Pancreas (tissue), 10 donors: ENCODE measurements at places on chromosomes 3 and 15.
A peak's percentile ranks its signal among the peaks of the same experiment; 100 is the strongest.

GRCh38 chr3:166734734-166735133 is 645.4 kb downstream of the ZBBX start:
- DNase-seq = no peak

- no peak for DNase-seq
Measured at GRCh38 chr15:61501815-61502389, 272.8 kb upstream of the RORA start.

DNA sequence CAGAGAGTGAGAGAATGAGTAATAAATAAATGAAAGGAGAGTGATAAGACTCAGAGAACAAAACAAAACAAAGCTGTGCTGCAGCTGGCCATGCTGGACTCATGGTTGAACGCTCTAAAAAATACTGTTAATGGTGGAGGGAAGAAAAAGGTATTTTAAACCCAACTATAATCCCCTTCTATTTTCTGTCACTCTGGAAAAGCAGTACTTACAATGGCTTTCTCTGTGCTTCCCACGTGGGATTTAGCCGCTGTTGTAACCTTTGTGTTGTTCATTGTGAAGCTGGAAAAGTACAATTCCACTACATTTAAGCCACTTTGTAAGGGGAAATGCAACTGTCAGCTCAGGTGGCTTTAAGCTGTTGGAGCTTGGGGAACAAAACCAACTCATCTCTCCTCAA is 917.7 kb downstream of the IGSF11 start:
- no peak for DNase-seq

DNA sequence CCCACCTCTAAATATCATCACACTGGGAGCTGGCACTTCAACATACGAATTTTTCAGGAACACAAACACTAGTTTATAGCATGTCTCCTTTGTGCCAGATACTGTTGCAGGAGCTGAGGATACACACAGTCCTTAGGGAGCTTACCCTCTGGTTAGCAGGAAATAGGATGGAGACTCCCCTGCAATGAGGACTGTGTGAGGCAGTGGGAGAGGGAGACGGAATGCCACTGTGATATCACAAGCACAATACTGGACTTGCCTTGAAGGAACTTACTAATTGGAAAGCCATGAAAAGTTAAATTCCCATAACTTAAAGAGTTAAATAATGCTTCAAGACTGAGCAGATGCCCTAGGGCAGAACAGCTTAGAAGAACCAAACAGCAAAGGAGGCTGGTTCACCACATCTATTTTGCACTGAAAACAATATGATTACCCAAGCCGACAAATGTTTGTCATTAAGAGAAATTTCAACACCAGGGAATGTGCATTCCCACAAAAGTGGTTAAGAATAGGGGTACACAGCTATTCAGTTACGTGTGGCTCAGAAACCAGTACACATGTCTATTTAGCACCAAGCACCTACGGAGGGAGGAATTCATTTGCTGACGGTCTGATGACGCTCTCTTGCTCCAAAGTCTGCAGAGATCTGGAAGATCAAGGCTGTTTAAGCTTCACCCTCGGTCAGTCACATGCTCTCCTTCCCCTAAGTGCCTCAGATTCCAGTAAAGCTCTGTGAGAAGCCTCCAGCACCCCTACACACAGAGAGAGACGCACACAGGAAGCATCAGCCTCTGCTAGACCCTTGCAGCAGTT is 5.2 kb downstream of the TBC1D2B start:
- no peak for DNase-seq

DNA sequence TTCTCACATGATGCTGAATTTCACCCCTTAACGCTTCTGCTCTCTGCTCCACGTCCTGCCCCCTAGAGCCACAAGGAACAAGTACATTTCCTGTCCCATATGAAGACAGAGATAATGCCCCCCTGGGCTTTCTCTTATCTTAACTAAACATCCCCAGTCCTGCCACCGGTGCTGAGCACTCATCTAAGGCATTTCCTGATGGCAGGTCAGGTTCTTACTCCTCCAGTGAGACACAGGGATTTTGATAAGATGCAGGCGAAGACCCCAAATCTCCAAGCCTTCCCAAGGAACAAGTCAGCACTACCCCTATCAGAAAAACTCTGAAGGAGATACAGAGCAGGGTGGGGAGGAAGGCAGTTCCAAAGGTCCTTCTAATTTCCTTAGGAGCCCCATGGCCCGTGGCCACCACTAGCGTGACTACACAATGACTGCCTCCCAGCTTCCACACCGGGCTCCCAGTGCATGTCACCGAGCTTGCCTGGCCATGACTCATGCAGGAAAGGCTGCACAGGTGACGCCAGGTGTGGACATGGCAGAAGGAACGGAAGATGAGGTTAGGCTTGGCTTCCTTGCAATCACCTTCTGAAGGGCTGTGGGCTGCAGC is 152.9 kb downstream of the XXYLT1 start:
- no peak for DNase-seq

DNA sequence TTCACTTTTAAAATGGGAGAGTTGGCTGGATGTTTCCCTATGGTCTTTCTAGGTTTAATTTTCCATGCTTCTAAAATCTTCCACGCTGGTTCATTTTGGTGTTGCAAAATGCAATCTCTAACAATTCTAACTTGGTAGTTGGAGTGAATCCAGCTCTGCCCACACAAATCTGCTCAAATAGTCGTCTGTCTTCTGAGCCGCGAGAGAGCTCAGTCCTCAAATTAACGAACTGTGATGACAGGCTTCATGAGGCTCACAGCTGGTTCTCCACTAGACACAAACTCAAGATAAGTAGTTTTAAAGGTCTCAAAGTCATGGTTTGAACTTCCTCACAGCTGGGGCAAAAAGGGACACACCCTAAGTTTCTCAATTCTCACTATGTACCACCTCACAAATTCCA is 178.6 kb upstream of the LYSMD4 start:
- DNase-seq = no peak

GRCh38 chr15:52028431-52029093 is 9.5 kb downstream of the MAPK6 start:
- DNase-seq = no peak

DNA sequence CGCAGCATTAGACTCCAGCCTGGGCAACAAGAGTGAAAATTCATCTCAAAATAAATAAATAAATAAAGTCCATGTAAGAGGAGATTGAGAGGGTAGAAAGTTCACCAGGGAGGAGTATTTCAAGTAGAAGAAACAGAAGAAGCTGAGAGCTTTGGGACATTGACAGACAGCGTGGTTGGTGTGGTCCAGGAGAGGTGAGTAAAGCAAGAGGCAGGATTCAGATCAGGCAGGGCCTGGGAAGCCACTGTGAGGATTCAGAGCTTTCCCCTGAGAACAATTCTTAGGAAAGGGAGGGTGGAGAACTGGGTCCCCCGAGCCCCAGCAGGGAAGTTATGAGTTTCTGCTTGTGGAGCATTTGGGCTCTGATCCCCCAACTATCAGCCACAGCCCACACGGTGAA is 54.2 kb upstream of the AMOTL2 start:
- DNase-seq = no peak

- DNase-seq = peak; percentile 63
Measured at GRCh38 chr3:51974277-51974962, 444 bp upstream of the ABHD14A start.

GRCh38 chr15:39504808-39505207 is 76.1 kb upstream of the THBS1 start:
- DNase-seq = no peak

DNA sequence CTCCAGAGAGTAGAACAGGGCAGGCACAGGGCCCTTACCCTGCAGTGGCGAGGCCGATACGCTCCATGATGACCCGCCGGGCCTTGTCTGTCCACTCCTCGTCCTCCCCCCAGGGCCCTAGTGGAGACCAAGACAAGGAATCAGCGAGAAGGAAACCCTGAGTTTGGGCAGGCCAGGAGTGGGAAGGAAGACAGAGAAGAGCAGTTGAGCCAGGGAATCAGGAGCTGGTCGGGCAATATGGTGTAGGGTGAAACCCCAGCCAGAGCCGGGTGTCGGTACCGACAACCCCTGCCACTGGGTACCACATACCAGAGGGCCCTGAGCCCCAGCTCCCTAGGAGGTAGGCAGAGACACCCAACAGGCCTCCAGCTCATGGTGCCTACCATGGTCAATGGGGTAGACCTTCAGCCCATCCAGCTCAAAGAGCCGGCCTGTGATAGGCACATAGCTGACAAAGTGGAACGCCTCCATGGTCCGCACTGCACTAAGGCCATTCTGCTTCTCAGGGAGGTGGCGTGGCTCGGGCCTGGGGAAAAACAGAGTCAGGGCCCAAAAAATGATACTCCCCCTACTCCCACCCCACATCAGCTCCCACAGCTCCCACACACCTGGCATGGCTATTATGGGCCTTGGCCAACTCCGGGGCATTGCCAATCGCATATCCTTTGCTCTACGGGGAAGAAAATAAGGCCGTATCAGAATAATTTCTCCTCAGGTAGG is 38.0 kb downstream of the SEMA3G start:
- no peak for DNase-seq

GRCh38 chr15:82613747-82614146 is 33.4 kb downstream of the CPEB1 start:
- DNase-seq = no peak

DNA sequence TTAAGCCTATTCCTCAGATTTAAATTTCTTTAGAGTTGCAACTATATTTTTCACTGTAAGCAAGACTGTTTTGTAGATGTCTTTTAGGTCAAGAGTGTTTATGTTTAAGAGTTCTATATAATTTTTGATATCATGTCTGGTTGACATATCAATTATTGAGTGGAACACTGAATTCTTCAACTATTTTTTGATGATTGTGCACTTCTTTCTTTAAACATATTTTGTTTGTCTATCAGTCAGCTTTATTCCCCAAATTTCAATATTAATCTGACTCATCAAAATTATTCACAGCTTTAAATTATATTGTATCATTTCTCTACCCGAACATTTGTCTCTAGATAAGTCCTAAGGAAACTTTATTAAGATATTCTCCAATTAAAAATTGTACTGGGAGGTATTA is 933.6 kb upstream of the ROBO1 start:
- DNase-seq = no peak

DNA sequence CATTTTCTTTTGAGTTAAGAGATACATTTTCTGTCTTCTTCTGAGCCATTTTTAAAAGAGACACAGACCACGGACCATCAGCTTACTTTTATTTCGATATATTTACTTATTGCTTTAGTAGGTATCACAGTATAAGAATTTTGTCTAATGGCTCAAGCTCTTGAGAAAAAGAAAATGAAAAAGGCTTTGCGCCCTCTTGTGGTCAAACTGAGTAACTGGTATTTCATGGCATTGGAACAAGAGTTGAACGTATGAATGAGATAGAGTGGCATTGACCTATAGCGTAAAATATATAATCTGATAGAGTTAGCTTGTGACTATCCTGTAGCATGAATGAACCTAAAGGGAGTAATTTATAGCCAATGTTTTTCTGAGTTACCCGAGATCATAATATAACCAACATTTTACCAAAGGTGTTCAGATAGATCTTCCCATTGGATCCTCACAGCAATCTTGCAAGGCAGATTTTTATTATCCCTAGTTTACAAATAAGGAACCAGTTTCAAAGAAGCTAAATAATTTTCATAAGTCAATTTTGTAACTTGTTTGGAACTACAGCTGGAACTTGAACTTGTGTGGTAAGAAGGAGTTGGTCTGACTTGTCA is 154.6 kb downstream of the POLR2M start:
- DNase-seq = no peak

- DNase-seq = no peak
Measured at GRCh38 chr15:101049856-101050622, 130.9 kb downstream of the LRRK1 start.

DNA sequence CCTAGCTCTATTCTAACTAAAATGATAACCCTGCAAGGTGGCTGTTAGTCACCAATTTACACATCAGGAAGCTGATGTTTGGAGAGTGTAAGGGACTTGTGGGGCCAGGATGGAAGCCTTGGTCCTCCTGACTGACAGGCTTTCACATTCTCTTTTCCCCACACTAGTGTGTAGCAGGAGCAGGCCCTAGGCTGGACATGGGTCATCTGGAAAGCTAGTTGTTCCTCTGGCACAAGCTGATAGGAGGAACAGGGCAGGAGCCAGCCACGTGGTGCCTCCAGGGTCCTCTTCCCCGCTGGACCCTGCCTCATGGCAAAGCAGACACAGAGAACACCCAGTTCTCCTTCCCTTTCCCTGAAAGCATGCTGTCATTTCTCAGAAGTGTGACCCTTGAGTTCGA is 18.1 kb upstream of the RBSN start:
- no peak for DNase-seq

GRCh38 chr3:49465270-49466034 is 4.6 kb upstream of the DAG1 start:
- DNase-seq = peak; percentile 70

- DNase-seq = no peak
Measured at GRCh38 chr15:99148851-99149276, 44.0 kb downstream of the SYNM start.

- no peak for DNase-seq
Measured at GRCh38 chr3:182258538-182259177, 534.6 kb upstream of the ATP11B start.

DNA sequence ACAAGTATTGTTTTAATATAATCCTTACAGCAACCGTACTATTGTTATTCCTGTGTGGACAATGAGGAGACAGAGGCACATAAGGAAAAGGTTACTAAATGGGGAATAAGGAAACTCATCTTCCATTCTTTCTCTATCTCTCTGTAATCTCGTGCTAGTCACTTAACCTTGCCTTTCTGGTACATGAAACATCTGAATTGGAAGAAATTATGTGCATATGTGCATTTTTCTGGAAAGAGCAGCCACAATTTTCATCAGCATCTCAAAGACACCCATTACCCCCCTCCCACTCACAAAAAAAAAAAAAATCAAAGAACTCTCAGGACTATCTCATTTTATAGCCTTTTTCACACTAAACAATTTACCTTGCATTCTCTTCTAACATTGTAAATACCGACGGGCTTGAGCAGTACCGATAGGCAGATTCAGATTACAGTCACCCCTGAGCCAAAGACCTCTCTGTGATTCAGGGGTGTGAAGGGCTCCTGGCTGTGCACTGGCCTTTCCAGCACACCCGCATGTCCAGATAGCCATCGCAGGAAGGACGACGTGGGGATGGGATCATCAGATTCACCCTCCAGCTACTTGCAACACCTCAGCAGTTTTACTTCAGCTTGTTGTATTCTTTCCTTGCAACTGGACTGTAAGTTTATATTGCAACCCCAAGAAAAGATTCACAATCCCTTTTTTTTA is 48.1 kb downstream of the CASR start:
- DNase-seq = no peak

GRCh38 chr15:64045774-64046420 is 388 bp downstream of the DAPK2 start:
- peak; percentile 35 for DNase-seq

- DNase-seq = no peak
Measured at GRCh38 chr3:70603103-70603502, 290.7 kb upstream of the MDFIC2 start.

DNA sequence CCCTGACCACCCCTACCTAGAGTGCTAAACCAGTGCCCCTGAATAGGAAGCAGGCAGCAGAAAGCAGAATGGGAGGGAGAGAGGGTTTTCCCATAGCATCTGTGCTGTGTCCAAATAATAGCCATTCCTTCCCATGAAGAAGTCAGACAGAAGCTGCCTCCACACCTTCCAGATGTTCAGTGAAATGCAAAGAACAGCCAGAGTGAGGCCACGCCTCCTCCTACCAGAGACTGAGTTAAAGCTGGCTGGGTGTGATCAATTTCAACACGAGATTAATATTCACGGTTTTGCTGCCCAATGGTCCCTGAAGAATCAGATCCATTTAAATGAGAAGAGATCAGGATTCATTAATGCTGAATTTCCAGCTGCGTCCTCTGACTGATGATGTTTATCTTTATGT is 111.8 kb downstream of the SRGAP3 start:
- no peak for DNase-seq

- no peak for DNase-seq
Measured at GRCh38 chr3:58482917-58483636, 8.8 kb upstream of the KCTD6 start.
